ENCODE measurements at places on chromosomes 11 and 22.
A peak's percentile ranks its signal among the peaks of the same experiment; 100 is the strongest.

DNA sequence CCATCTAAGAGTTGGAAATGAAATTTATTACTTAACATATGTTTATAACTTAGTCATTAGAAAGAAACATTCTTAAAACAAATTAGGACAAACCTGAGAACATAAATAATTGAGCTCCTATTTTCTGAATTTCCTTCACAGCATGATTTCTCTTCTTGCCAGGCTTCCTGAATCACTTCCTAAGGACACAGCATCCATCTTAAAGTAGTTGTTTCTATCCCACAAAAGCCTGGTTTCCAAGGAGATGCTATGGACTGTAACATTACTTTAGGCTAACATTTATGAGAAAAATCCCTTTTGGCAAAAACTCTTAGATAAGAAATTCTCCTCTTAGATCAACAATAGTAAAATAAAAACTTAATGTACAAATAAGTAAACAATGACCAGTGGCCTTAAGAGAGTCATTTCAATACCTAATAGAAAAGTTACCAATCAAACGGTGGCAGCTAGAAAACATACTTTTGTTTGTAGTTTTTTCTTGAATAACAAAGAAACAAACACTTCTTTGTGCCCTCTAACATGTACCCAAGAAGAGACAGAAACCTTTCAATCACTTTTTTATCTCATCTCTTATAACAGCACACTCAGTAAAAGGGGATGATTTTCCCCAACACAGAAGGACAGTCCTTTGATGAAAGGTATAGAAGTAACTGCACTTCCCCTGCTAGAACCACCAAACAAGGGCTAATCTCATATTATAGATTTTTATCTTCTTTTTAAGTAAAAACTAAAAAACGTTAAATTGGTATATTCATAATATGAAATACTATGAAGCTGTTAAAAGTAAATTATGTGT lies 74.5 kb downstream of the TTC28 start:
- no peak for DNase-seq

DNA sequence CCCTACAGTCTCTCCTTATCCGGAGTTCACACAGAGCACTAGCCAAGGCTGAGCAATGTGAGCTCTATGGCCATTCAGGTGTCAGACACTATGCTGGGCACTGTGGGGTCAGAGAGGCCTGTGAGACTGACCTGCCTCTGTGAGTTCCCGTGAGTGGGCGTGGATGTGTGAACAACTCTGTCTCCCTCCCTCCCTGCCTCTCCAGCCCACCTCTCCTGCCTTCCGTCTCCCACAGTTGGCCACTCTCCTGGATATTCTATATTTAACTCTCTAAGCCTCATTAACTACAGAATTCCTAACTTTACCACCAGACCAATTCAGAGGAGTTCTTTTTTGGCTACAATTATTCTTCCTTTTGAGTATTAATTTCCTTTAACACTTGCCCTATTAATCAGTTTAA lies 191.6 kb upstream of the NCAM1 start:
- DNase-seq = no peak

DNA sequence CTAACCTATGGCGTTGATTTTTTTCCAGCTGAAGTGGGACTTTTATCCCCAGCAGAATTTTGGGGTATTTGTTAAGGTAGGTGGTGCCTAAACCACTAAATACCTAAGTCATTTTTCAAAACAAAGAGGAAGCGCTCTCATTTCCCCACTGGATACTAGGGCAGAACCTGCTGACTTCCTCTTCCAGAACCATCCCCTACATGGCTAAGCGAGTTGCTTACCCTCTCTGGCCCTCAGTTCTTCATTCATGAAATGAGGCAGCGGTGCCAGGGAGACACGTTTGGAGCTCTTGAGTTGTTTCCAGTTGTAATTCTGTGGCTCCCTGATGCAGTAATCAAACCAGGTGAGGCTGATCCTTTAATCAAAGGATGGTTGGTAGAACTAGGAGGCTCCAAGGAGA lies 10.0 kb upstream of the MTMR3 start:
- no peak for DNase-seq

- peak; percentile 21 for DNase-seq
Measured at GRCh38 chr22:17980638-17981051, 43.7 kb downstream of the MICAL3 start.

GRCh38 chr11:116646191-116646590 lies 126.6 kb downstream of the BUD13 start:
- DNase-seq = no peak

DNA sequence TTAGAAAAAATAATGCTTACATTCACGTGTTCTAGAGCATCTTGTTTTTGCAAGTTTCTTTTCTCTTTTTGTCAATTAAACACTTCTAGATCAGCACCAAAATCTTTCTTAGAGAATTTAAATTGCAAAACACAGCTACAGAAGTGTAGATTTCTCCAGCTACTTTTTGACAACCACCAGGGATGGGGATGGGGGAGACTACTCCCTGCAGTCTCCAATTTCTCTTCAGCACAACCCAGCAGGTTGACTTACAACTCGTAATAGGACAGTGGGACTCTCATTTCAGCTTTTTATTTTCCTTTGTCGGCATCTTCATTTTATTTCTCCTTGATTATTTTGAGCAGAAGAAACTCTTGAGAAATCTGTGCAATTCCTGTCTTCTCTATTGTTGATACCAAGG lies 441.2 kb downstream of the LRRC4C start:
- DNase-seq = no peak

DNA sequence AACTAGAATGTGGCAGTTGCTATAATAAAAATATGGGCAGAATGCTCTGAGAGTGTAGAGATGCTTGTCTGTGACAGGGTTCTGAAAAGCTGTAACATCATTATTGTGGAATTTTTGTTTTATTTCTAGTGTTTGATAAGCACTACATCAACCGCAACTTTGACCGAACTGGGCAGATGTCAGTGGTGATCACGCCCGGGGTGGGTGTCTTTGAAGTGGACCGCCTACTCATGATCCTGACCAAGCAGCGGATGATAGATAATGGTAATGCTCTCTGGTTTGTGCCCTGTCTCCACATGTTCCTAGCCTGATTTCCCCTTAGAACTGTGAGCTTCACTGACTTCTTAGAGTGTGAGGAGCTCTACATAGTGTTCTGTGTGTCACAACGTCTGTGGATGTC lies 48.8 kb downstream of the DEPDC5 start:
- no peak for DNase-seq

Data from RPMI8226 (cell line).